ENCODE measurements at places on chromosomes 11 and 22.
A peak's percentile ranks its signal among the peaks of the same experiment; 100 is the strongest.

DNA sequence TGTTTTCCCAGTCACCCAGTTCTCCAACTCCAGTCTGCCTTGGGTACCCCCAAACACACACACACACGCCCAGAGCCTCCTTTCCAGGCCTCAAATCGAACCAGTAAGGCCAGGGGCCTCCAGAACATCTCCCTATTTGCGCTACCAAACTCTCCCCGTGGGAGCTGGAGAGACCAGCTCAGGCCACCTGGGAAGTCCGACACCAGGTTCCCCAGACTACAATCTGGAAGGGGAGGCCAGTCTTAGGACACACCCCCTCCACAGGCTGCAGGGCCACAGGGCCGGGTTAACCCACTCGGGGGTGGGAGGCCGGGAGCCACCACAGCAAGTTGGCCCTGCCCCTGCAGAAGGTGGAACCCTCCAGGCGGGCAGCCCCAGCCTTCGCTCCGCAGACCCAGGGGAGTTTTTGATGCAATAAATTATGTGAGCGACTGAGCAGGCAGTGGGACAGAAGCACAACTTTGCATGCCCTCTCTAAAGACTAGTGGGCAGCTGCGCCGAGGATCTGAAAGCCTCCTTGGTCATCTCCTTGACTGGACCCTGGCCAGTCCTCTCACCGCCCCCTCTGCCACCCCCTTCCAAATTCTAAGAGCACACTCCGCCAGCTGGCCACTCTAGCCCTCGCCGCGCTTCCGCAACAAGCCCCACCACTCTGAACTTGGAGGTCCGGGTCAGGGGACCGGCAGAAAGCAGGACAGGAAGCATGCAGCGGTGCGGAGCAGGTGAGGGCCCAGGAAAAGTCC is 2.8 kb downstream of the IGF2 start:
- DNase-seq, result no peak

DNA sequence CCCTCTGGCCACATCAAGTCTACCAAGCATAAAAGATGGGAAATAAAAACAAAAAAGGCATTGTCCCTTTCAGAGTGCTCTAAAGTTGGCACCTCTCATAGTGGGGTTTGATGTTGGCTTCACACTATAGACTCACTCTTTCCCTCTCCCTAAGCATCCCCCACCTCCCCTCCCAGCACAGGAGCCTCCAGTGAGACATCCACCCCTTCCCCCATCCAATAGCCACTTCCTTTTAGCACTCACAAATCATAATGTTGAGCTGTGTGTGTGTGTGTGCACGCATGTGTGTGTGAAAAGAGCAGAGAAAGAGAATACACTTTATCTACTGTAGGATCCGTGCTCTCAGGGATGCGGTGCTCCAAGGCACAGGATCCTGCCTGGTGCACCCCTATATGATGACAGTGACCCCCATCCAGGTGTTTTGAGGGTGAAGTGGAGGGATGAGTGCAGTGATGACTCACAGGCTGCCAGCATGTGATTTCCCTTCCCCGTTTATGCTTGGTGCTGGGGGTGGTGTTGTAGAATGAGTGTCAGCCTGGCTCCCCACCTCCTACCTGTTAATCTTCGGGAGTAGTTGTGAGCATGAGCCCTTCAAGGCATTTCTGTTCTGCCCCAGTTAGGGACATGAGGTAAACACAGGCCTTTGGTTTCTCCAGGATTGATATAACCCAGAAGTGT is 235.2 kb upstream of the B3GAT1 start:
- no peak for DNase-seq

- no peak for DNase-seq
These were observed 13.1 kb downstream of the CELSR1 start for GRCh38 chr22:46524203-46524740.

DNA sequence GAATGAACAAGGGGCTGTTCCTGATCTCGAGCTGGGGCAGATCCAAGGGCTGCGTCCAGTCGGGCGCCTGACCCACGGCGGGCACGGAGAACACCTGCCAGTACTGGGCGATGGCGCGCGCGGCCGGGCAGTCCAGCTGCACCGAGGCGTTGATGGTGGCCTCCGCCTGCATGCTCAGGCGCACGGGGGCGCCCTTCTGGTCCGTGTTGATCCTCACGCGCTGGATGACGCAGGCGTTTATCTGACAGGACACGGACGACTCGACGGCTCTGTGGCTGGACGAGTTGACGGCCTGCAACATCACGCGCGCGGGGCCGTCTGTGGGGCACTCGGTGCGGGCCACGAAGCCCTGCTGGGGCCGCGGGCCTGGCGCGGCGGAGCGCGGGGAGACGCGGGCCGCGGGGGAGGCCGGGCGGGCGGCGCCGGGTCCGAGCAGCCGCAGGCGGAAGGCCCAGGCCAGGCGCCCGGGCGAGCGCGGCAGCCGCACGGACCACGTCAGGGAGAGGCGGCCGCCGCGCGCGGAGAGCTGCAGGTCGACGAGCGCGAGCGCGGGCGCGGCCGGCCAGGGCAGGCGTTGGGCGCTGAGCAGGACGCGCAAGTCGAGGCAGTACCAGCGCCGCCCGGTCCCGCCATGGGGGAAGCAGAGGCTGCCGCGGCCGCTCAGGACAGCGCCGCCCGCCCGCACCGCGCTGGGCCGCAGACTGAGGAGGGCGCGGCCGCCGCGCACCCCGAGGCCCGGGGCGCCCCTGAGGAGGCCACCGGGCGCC is 511 bp downstream of the PKDREJ start:
- DNase-seq, result no peak

DNA sequence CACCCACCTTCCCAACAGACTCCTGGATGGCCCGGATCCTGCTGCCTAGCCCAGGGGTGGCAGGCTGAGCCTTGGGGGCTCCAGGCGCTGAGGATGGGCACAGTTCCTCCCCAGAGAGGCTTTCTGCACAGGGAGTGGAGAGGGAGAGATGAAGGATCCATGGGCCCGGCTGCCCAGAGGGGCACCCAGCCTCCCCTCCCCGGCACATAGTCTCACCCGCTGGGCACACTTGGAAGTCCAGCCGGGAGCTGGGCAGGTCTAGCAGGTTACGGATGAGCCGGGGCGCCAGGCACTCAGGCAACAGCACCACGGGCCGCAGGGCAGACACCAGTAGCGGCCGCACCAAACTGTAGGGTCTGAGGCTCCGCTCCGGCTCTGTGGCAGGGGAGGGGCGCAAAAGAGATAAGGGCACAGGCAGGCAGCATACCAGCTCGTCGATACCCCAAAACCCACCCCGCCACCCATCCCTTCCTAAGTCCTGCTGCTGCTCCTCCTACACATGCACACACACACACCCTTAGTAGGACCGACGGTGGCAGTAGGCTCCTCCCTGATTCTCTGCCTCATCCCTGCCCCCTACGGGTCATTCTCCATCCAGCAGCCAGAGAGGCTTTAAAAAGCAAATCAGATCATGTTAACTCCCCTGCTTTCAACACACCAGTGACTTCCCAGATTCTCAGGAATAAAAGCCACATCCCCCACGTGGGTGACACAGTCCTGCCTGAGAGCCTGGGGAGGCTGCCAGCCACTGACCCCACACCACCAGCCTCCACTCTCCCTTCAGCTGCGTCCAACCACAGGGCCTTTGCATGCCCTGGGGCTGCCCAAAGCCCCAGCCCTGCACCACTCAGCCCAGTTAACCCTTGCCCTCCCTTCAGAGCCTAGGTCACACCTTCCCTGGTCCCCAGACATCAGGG is 6.5 kb upstream of the MFNG start:
- no peak for DNase-seq

GRCh38 chr11:108624196-108624925 is 30.8 kb upstream of the EXPH5 start:
- DNase-seq, result no peak

DNA sequence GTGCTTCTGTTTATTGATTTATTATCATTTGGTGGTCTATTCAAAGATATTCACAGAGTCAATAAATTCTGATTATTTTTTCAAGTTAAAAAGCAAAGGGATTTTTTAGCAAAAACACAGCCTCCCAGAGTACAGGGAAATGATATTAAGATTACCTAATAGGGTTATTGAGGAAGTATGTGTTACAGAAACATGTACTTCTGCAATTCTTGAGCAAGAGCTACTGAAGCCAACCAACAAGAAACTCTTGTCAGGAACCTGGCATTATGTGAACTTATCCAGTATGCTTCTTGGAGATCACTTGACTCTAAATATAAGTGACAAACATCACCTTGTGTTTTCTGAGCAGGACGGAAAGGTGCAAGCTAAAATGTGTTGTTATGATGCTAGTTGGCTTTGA is 42.0 kb upstream of the CARD18 start:
- DNase-seq, result no peak

DNA sequence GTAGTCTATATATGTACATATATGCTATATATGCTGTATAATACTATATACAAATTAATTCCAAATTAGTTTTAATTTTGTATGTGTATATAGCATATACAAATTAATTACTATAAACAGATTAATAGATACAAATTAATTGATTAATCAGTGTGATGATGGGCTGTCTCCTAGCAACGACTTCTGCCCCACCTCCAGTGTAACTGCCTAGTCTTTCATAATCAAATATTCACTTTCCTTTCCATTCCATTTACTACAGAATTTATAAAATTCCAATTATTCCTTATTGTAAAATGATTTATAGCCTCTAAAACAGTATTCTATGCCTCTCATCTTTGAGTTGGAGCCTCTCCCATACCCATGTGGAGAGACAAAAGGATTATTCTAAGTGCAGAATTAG is 976 bp downstream of the HBD start:
- no peak for DNase-seq

- DNase-seq, result no peak
These were observed 327.7 kb downstream of the TENM4 start for GRCh38 chr11:79113054-79113690.

DNA sequence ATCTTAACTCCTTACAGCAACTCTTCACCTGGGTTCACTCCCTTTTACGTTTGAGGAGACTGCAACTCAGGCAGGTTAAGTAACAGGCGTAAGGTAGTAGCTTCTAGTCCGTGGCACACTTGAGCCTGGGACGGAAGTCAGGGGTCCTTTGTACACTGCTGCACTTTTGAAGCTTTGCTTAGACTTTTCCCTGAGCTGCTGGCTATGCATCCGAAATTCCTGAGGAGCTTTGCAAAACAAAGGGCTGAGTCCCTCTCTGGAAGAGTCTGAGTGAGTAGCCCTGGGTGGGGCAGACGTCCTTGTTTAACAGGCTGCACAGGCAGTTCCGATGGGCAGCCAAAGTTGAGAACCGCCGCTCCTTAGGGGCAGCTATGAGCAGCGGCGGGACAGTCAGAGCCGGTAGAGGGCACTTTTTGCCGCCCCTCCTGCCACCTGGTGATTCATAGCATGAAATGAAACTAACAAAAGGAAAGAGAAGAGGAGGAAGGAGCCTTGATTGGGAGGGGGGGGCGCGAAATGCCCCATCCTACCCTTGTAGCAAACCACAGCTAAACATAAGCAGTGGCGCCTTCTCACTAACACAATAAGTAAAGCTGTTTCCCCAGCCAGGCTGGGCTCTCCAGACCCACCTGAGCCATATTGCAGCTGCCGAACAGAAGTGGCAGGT is 1.4 kb downstream of the TMEM109 start:
- peak; percentile 81 for DNase-seq

DNA sequence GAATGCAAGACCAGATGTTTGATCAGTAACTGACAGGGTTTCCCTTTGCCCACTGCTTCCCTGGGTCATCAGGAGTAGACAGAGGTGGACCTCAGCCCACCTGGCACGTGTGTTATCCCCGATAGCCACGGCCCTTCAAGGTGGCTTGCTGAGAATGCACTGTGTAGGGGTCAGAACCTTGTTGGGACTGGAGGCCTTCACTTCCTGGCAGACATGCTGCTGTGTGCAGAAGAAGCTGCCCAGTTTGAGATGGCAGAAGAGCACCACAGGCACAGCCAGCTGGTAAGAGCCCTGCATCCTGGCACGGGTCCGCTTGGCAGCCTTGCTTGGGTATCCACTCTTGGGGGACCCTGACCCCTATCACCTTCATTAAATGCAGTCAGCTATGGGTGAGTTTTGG is 81.8 kb downstream of the SFI1 start:
- DNase-seq, result no peak

DNA sequence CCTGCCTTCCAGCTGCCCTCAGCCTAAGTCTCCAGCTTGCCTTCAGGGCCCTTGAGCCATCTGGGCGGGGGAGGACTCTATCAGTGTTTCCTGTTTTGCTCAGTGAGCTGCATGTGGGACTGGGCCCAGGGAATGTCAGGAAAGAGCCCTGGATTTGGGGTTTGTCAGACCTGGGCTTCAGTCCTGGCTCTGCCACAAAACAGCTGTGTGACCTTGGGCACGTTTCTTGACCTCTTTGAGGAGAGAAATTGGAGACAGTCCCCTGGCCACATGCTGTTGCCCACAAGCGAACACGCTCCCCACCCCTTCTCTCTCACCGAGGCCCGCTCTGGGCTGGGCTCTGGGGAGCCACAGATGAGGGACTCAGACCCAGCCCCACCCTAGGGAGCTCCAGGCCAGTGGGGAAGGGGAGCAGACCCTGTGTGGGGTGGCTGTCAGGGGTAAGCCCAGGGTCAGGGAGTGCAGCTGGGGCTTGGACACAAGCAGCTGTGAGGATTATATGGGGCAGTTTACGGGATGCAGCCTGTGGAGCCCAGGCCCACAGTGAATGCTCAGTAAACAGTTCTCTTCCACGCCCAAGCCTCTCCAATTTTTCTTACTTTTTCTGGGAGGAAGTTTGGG is 12.3 kb downstream of the MYO7A start:
- no peak for DNase-seq

DNA sequence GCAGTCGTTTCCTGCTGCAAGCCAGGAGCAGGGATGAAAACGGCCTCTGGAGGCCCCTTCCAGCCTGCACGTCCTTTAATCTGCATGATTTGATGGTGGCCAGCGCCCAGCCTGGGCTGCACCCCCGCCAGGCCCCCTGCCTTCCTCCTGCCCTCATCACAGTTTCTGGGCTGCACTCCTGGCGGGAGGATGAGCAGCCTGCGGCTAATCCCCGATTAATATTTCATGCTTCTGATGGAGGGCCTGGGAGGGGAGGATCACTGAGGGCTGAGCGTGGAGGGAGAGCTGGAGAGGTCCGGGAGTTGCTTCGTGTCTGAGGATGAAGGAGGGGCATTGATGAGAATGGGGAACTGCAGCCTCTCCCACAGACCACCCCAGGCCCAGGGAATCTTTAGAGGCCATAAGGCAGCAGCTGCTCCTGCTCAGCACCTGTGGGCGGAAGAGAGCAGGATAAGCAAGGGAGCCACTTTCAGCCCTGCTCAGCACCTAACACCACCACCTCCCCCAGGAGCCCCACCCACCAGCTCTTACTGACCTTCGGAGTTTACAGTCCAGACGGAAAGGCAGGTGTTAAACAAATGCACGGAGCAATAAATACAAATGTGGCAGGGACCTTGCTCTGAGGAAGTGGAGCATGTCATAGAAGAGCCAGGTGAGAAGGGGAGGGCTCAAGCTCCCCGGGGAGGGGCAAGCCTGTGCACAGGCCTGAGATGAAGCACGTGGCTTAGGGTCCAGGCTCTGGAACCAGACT is 135.0 kb upstream of the NECTIN1 start:
- no peak for DNase-seq

Data from GM06990 (cell line).